ENCODE measurements at places on chromosomes 4 and X. TPM values are rescaled to one million over a fixed set of nuclear protein-coding genes. Genes with fewer than 3 reads are reported as not detected.
A peak's percentile ranks its signal among the peaks of the same experiment; 100 is the strongest.

DNA sequence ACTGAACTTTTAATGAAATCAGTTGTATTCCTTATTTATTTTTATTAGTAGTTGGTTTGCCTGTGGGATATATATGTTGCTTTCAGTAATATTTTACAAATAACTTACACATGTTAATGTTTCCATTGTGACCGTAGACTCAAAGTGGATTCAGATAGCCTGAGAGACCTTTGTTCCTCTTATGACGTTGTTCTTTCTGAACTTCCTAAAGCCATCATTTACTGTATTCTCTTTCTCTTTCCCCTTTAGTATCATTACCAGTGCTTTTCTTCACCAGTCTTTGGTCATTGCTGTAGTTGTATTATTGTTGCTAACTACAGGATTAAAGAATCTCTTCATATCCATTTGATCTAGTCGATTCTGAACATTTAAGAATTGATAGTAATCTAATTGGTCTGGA, 4.3 kb downstream of the STIM2 start:
- DNase-seq: no peak

DNA sequence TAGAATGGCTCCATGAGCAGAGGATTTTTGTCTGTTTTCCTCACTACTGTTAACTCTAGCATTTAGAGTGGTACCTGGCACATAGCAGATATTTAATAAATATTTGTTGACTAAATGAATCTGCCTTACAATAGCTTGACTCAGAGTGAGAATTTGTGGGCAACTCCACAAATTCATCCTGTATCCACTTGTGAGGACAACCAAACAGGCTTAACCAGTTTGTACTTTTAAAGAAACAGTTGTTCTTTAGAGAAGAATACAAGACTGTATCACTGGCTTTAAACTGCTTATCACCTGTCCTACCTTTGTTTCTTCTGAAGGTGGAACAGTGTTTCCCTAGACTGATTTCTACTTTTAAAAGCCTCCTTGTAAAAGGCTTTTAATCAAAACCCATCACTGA, 141.3 kb upstream of the SH3RF1 start:
- no peak for DNase-seq

DNA sequence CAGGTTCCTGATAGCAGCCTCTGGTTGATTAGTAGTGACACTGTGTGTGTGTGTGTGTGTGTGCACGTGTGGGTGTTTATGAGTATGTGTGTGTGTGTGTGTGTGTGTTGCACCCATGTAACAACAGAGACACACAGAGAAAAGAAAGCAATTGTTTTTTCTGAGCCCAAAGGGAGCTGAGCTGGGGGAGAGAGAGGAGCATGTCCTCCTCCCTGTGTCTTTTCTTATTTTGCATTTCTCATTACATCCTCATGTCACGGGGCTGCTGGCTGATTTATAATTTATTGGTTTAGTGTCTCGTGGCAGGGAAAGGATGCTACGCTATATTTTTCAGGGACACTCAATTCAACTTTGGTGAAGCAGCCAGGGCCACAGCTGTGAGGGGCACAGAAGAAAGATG, 511.4 kb downstream of the BCOR start:
- no peak for DNase-seq

LGI2 gene
- polyA plus RNA-seq: 0.89 TPM

DNA sequence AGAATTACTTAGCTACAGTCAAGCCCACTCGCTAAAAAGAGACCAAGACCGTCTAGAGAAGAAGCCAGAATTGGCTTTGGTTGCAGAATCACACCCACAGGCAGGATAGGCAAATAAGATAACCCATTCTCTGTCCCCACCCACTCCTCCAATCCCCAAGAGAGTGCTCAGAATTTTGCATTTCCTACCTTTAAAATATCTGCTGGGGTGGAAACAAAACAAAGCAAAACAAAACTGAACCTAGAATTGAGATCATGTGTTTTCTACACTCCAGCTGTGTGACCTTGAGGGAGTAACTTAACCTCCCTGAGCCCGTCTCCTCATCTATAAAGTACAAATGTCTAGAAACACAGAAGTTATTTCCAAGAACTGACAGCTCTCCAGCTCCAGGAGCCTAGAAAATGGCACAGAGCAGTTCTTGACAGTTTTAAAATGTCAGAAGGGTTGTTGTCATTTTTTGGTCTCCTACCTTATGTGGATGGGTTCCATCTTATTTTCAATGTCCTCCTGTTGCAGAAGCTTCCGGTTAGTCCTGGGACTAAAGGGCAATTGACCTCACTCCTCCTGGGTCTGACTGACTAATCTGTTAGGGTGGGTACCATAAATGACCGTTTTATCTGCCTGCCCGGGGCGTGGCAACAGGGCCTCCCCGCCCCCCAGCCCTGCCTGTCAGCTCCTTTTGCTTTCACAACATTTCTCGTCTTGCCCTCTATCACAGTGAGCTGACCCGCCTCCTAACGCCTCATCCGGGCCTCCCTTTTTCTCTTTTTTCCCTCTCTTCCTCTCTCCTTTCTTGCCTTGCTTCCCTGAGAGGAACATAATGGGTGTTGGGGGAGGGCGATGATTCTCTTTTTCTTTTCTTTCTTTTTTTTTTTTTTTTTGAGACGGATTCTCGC, 114.0 kb downstream of the RBM47 start:
- DNase-seq: peak; percentile 86

DNA sequence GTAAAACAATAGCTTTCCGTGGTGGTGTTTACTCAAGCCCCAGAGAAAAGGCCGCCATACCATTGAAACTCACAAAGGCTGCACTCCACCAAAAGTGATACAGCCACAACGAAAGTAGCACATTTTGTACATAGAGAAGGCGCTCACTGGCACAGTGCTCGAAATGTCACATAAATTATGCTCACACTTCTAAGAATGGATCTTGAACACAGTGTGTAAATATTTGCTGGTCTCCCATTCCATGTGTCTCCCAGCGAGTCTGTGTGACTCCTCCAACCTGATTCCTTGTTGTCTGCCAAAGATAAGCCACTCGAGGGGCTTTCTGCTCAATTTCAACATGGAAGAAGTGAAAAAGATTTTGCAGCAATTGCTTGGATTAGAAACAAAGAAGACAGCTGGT, 234.0 kb upstream of the VCX3A start:
- DNase-seq: no peak

GRCh38 chrX:8075636-8076035, 95.4 kb downstream of the VCX2 start:
- DNase-seq: no peak

Measured in hepatocyte (in vitro differentiated cells).